Fibroblast of skin of right biceps (primary cell): ENCODE measurements at places on chromosomes 6 and 20.

GRCh38 chr20:60262967-60263603 is 304.9 kb downstream of the CDH26 start:
- DNase-seq: peak; percentile 23

- DNase-seq: no peak
Observed at GRCh38 chr20:10807013-10807412, 133.2 kb upstream of the JAG1 start.

DNA sequence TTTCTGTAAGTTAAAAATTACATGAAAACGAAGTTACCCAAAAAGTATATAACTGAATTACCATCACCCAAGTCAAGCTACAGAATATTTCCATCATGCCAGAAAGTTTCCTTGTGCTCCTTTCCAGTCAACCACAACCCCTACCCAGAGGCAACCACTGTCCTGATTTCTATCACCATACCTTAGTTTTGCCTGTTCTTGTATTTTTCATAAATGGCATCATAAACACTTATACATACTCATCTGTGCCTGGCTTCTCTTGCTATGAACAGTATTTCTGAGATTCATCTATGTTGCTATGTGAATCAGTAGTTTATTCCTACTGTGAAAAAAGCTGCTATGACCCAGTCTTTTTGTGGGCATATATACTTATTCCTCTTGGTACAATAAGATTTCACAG is 7.4 kb downstream of the FKBP5 start:
- DNase-seq: no peak

GRCh38 chr6:62150048-62150663 is 135.9 kb downstream of the KHDRBS2 start:
- DNase-seq: peak; percentile 2
